RPMI7951 (cell line): ENCODE measurements at places on chromosomes 11 and 22. TPM values are rescaled to one million over a fixed set of nuclear protein-coding genes. Genes with fewer than 3 reads are reported as not detected.

The IL10RA gene
- total RNA-seq, result 0.12 TPM in 1 of 2 replicates, not detected in the other

The MMP27 gene
- total RNA-seq, result not detected in 2 replicates

DNA sequence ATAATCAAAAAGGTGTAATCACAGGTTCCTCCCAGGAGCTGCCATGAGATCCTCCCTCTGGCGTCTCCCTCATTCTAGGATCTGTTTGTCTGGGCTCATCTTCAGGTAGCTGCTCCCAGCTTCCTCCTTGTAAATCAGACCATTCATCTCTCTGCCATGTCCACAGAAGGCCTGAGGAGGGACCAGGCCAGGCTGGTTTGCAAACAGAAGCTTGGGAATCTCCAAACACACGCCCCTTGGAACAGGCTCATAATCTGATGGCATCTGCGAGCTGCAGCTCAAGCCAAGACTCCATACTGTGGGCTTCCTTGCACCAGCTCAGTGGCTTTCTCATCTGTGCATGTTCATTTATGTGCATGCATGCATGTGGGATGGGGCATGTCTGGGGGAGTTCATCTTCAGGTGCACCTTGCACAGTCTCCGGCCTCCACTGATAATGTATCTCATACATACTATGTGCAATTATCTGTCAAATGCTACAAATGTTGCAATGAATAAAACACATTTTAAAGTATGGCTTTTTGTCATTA lies 134.9 kb downstream of the NXPE2 start:
- no peak for DNase-seq

DNA sequence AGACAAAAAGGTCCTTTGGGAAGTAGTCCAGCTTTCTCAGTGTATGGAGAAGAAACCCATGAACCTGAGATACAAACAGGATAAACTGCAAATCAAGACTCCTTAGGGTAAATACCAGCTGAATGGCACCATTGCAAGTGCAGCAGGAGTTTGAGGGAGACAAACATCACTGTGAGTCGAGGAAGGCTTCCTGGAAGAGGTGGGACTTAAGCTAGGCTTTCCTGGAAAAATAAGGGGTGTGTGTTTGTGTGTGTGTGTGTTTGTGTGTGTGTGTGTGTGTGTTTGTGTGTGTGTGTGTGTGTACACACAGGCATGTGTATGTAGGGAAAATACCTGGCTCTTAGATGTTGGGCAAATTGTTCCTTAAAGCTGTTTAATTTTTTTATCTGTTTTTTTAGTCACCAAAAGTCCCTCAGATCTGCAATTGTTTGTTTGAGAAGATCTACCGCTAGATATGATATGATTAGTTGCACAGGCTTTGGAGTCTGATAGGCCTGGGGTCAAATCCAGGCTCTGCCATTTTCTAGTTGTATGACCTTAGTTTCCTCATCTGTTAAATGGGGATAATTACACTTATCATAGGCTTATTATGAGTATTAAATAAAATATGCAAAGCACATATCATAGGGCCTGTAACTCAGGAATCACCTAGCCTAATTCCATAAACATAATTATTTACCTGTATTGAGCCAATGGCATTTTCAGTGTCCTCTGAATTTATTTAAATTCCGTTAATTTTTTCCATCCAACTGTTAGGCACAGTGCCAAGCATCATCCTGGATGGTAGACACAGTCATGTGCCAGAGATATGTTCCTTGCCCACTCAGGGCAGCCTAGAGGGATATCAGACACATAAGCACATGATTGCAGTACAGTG lies 85.6 kb upstream of the EED start:
- no peak for DNase-seq

The GNAZ gene
- 1.4 and 2.2 TPM in 2 replicates for total RNA-seq

DNA sequence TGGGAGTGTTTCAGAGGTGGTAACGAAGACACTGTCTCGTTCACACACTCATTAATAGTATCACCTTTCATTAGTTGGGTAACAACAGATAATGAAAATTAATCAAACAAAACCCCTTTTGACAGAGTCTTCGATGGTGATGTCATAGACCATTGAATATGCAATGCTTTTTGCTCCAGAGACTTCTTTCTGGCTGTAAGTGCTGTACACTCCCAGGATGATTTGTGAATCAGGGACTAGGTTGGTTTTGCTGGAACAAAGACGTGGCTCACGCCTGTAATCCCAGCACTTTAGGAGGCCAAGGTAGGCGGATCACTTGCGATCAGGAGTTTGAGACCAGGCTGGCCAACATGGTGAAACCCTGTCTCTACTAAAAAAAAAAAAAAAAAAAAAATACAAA lies 9.5 kb upstream of the RASSF10 start:
- no peak for DNase-seq

The OR51B2 gene
- 0.36 TPM in 1 of 2 replicates, not detected in the other for total RNA-seq

DNA sequence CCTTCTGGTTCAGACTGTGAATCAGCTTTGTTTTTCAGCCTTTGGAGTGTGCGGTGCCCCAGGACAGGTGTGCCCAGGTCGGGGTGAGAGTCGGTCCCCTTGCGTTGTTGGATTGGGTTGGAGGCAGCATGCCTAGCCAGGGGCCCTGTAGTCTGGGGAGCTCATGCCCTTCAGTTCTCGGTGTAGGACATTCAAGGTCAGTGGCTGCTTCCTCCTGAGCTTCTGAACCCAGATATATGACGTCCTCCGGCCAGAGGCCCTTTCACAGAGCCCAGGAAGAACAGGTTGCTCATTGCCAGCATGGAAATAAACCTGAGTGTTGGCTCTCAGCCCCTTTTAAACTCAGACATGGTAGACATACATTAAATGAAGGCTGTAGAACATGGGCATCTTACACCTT lies 2.7 kb downstream of the CSRP3 start:
- DNase-seq, result no peak

DNA sequence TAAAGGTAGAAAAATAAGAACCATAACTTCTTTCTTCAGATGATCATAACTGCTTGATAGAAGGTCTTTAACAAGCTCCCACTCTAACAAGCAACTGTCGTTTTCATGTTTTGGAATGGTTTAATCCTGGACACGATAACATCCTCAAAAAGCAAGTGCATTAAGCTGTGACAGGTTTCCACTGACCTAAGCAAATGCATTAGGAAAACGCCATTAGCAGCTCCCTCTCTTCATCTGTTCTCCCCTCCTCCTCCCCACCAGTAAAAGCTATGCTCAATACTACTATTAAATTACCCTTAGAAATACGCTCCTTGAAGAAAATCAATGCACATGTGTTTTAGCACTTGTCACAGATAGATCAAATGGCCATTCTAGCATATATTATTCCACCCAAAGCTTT lies 729.4 kb downstream of the OPCML start:
- DNase-seq, result no peak

DNA sequence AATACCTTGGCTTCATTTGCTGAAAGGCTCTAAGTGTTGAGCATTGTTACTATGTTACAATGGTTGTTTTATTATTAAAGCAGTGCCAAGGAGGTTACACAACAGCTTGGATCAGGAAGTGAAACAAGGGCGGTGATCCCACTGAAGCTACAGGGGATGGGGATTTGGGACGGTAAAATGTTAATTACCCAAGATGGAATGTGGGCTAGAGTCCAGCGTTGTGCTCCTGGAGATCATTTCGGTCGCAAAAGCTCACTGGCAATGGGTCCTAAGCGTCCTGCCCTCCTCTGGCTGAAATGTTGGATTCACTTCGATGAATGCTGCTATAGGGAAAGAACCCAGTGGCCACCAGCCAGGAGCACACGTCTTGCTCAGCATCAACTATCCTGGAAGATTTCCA lies 48.3 kb downstream of the FAM83F start:
- DNase-seq, result peak; percentile 67

The OSM gene
- total RNA-seq, result not detected in 2 replicates

GRCh38 chr11:35066030-35066429 lies 72.9 kb upstream of the CD44 start:
- no peak for DNase-seq

DNA sequence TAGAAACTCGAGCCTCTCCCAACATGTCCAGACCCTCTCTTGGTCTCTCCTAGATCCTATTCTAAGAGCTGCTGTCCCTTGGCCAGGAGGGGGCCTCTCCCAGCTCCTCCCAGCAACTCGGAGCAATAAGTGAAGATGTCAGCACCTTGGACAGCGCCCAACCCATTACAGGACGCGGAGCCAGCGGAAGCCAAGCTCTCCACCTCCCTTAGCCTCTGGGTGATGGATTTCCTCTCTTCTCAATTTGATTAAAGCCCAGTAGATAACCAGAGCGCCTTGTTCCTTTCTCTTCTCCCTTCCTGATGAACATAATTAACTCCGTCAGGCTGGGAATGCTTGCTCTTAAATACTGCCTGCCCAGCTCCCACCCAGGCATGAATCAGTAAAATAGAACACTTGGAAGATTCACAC lies 26.2 kb upstream of the TPBGL start:
- DNase-seq, result peak; percentile 72

- DNase-seq, result no peak
These were observed 19.7 kb upstream of the EFCAB6 start for GRCh38 chr22:43831561-43832392.

The CRYBB2 gene
- total RNA-seq, result not detected in 2 replicates

DNA sequence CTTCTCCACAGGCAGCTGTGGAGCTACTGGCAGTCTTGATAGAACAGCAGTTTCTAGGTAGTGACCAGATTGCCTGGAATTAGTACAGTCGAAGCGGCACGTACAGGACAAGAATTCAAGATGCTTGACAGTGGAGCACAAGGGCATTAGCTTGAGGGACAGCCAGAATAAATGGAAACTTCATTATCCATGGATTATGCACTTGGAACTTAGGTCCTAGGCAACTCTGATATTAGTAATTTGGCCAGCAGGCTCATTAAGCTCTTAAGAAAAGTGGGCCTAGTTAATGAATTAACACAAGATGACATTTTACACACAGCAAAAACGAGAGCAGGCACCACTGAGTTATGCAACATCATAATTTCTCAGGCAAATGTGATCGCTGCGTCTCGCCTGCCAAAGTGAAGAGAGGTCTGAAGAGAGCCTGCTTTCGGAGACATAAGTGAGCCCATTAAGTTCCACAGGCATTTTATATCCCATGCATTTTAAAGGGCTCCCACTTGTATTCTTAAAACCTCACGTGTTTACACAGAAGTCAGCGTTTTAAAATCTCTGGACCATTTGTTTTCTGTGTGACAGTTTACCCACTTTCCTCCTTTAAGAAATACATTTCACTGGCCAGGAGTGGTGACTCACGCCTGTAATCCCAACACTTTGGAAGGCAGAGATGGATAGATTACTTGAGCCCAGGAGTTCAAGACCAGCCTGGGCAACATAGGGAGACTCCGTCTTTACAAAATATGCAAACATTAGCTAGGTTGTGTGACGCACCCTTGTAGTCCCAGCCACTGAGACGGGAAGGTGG lies 66.2 kb downstream of the COMMD9 start:
- no peak for DNase-seq

The NCAPH2 gene
- total RNA-seq, result 53.3 and 61.6 TPM in 2 replicates

The KCNJ5 gene
- under 0.01 TPM in 1 of 2 replicates, not detected in the other for total RNA-seq

DNA sequence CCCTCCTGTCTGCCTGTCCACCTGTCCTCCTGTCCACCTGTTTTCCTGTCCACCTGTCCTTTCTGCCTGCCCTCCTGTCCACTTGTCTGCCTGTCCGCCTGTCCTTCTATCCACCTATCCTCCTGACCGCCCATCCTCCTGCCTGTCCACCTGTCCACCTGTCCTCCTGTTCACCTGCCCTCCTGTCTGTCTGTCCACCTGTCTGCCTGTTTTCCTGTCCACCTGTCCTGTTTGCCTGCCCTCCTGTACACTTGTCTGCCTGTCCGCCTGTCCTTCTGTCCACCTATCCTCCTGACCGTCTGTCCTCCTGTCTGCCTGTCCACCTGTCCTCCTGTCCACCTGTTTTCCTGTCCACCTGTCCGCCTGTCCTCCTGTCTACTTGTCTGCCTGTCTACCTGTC lies 682.8 kb downstream of the TBC1D22A start:
- no peak for DNase-seq

GRCh38 chr11:58912124-58912523 lies 27.2 kb upstream of the GLYATL1 start:
- DNase-seq, result peak; percentile 51

DNA sequence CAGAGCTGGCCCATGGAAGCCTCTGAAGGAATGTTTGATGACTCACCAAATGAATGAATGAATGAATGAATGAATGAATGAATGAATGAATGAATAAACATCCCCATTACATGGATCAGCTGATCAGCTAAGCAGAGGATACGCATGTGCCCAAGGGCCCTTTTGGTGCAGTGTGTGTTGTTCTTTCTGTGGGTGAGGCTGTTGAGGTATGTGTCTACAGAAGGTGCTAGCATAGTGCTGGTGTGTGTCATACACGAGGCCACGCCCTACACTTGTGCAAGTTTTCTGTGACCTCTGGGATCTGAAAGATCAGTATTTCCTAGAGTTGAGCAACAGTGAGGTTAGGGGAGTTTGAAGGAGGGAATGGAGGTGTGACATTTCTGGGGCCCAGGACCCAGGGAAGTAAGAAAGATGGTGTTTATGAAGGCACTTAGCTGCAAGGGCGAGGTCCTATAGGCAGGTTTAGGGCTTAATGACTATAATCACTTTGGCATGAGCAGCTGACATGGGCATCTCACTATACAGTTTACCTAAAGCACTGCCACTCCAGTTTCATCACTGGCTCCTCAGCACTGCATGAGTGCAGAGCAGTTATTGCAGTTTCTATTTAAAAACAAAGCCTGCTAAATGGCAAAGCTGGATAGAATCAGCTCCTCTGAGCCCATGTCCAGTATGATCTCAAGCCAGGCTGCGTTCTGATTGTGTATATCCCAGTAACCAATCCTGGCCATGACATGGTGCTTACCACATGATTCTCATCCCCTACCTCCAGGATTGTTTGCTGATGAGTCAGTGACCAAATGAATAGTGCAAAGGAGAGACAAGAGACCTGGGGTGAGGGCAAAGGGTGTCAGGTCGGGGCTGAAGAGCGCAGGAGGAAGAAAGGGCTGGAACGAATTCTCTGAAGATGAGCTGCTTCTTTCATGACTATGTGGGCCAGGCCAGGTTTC lies 36.4 kb upstream of the E2F8 start:
- peak; percentile 46 for DNase-seq

The POTEH gene
- total RNA-seq, result 0.24 and 0.29 TPM in 2 replicates

- no peak for DNase-seq
These were observed 18.1 kb upstream of the RDX start for GRCh38 chr11:110314366-110315095.

The CDON gene
- 14.8 and 17.8 TPM in 2 replicates for total RNA-seq

GRCh38 chr11:11776714-11777113 lies 65.1 kb upstream of the USP47 start:
- DNase-seq, result no peak

GRCh38 chr22:45421349-45422055 lies 8.0 kb downstream of the RIBC2 start:
- DNase-seq, result no peak

The CALCA gene
- not detected in 2 replicates for total RNA-seq

The C11orf91 gene
- not detected in 2 replicates for total RNA-seq
